NCI-H1436 treated with DMSO at 0.1 percent for 48 hours (cell line): ENCODE measurements at places on chromosomes 4 and X.

- no peak for DNase-seq
These were observed 8.7 kb upstream of the TECRL start for GRCh38 chr4:64417974-64418373.

- DNase-seq, result no peak
These were observed 81.5 kb upstream of the PSAPL1 start for GRCh38 chr4:7516096-7516772.

GRCh38 chrX:12657881-12658280 is 133.3 kb upstream of the PRPS2 start:
- DNase-seq, result no peak

- no peak for DNase-seq
These were observed 859 bp downstream of the SMARCA1 start for GRCh38 chrX:129522184-129523078.

GRCh38 chrX:48531358-48531959 is 8.1 kb upstream of the TBC1D25 start:
- DNase-seq, result no peak

- no peak for DNase-seq
These were observed 75.6 kb downstream of the AFAP1 start for GRCh38 chr4:7863911-7864681.

DNA sequence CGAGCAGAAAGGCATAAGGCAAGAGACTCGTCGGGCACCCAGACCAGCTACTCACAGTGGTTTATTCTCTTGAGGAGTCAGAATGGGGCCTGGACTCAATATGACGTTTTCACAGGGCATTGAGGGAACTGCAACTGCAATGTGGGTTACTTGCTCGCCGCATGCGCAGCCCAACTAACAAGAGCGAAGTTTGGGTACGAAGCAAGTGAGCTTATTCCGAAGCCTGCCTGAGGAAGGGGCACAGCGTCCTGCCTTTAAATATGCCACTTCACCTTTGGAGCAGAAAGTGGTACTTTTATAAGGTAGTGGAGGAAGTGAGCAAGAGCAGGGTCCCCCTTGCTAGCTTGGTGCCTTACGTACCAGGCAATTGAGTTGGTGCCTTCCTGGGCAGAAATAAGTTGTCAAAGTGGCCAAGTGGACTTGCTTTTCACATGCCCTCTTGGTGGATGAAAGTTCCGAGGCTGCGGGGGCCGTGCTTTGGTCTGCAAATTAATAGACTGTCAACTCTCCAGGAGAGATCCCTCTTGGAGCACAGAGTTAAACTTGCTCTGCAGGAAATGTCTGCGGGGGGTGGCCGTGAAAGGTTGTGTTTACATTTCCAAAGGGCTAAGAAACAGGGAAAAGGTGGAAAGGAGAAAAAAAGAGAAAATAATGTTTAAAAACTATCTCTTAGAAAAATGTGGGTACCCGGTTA is 480.4 kb downstream of the TRIML1 start:
- no peak for DNase-seq

GRCh38 chr4:48756689-48757220 is 23.3 kb downstream of the FRYL start:
- no peak for DNase-seq

- no peak for DNase-seq
These were observed 77.6 kb downstream of the COX18 start for GRCh38 chr4:72991873-72992272.

DNA sequence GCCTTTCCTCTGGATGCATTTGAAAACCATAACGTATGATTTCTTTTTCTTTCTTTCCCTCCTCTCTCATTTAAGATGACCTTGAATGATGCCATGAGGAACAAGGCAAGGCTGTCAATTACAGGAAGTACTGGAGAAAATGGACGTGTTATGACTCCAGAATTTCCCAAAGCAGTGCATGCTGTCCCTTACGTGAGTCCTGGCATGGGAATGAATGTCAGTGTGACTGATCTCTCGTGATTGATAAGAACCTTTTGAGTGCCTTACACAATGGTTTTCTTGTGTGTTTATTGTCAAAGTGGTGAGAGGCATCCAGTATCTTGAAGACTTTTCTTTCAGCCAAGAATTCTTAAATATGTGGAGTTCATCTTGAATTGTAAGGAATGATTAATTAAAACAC is 142.8 kb downstream of the GRIA2 start:
- no peak for DNase-seq

DNA sequence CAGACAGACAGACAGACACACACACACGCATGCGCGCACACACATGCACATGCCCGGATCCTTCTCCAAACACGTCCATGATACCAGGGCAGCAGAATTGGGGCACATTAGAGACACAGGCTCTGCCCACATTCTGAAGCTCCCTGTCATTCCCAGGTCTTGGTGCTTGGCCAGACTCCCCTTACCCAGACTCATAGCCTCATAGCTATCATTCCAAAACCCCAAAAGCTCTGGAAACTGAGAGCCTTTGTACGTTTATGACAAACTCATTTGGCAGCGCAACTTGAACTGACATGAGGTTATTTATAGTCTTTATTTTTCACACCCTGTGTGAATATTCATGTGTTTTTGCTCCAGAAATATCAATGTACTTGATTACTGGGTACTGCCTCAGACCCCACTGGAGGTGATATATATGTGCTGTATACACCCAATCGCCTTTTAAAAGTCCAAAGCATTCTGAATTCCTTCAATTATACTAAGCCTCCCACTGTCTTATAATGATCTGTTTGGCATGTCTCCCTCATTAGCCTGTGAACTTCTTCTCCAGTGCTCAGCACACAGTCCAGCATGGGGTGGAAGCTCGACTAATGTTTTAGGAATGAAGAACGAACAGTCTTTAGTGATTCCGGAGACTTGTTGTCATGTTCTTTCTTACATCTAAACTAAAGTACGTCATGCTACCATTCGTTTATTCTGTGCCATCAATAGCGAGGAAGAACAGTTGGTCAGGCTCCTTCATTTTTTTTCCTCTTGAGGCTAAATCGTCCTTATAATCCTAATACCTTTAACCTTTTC is 45.0 kb downstream of the RTL9 start:
- no peak for DNase-seq

DNA sequence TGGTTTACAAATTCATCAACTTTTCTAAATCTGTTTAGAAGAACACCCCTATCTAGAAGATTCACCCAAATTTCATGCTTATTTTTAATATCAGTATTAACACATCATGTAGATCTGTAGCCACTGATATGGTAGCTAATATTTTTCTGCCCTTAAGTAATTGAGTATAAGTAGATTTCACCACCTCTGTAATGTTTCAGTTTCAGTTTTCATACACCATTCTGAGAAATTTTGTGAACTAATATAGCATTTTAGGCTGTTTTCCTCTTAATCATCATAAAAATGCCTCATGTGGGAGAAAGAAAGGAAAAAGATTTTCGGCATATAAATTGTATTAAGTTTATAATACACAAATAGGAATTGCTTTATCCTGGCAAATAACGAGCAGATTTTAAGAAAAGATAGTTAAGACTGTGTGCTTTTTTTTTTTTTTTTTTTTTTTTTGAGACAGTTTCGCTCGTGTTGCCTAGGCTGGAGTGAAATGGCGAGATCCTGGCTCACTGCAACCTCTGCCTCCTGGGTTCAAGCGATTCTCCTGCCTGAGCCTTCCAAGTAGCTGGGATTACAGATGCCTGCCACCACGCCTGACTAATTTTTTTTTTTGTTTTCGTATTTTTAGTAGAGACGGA is 21.4 kb upstream of the RBPJ start:
- DNase-seq, result no peak

DNA sequence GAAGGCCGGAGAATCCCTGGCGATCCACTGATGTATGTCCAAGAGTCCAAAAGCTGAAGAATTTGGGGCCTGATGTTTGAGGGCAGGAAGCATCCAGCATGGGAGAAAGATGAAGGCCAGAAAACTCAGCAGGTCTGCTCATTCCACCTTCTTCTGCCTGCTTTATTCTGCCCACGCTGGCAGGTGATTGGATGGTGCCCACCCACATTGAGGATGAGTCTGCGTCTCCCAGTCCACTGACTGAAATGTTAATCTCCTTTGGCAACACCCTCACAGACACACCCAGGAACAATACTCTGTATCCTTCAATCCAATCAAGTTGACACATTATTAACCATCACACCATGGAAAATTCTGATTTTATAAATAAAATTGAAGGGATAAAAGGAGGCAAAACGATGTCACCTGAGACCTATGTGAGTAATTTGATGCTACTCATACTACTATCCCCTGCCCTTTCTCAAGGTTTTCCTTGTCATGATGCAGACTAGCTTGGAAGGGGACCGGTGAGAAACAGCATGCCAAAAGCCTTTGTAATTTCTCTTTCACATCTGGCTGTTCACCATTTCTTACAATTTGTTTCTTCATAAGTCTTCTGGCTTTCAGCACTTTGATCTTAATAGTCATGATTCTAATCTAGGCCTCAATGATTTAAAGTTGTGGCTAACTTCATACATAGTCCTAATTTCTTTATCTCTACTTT is 9.7 kb upstream of the PYURF start:
- no peak for DNase-seq

- no peak for DNase-seq
These were observed 1317.6 kb downstream of the ADGRL3 start for GRCh38 chr4:62517716-62518115.
